Tongue (tissue), 3 donors: ENCODE measurements at places on chromosomes 11 and 22. TPM values are rescaled to one million over a fixed set of nuclear protein-coding genes. Genes with fewer than 3 reads are reported as not detected.

GRCh38 chr22:30314915-30315314 lies 11.8 kb downstream of the TBC1D10A start:
- DNase-seq, result no peak

- no peak for DNase-seq
Measured at GRCh38 chr11:133115099-133115498, 417.2 kb downstream of the OPCML start.

DNA sequence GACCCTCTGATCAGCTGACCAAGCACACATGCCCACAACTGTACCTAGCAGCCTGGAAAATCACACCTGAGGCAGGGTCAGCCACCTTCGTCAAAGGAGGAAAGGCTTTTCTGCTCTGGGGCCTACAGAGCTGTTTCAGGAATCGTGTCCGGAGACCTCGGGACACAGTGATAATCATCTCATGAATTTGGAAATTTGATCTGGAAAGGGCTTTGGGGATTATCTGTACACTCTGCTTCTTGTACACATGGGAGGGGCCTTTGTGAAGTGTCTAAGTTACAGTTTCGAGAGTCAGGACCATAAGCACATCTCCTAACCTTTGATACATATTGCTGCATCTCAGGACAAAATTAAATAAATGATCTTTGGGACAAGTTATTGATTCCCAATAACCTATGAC lies 1421.2 kb upstream of the TENM4 start:
- DNase-seq, result peak; percentile 6

GRCh38 chr11:47991266-47991830 lies 11.0 kb downstream of the PTPRJ start:
- DNase-seq, result no peak

DNA sequence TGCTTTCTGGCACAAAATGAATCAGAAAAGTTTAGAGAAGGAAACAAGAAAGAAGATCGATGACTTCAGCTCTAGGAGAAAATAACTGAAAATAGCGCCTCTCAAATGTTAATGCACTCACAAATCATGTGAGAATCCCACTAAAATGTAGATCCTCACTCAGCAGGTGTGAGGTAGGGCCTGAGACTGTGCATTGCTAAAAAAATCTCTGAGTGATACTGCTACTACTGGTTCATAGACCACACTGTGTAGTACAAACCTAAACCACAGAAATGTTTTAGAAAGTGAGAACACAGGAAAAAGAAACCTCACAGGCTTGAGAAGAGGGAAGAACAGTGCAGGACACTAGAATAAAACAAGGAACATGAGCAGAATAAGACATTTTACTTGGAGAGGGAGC lies 2.0 kb downstream of the OR8D4 start:
- DNase-seq, result no peak

DNA sequence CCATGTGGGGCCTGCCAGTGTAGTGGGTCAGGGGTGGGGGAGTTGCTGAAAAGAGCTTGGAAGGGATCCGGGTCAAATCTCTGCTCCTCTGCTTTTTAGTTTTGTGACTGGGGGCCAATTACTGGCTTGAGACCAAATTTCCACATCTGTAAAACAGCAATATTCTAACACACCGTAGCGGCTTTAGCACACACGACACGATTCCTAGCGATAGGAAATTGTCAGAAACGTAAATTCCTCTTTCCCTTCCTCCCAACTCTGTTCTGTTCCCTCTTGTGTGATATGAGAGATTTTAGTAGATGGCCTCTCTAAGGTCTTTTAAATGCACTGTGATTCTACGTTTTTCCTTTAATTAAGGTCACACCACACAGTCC lies 71.9 kb downstream of the MICAL2 start:
- DNase-seq, result no peak

The KRTAP5-1 gene
- not detected for total RNA-seq
